ENCODE measurements at places on chromosomes 3 and 15.

- no peak for DNase-seq
Measured at GRCh38 chr3:138726946-138727730, 107.6 kb downstream of the PIK3CB start.

DNA sequence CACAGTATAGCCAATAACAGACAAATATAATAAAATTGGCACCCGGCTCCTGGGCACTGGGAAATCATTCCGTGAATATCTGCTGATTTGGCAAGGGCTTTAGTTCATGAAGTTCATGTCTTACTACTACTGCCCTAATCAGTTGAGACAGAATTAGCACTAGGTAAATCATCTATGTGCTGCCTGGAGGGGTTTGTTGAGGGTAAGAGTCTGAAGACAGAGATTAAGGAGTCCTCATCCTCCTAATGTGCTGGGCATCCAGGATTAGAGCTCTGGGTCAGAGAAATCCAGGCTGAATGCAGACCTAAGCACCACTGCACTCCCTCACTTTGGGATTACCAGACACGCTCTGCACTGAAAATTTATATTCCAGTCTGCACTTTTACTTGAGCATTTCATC is 2.0 kb downstream of the SAMD7 start:
- DNase-seq, result no peak

DNA sequence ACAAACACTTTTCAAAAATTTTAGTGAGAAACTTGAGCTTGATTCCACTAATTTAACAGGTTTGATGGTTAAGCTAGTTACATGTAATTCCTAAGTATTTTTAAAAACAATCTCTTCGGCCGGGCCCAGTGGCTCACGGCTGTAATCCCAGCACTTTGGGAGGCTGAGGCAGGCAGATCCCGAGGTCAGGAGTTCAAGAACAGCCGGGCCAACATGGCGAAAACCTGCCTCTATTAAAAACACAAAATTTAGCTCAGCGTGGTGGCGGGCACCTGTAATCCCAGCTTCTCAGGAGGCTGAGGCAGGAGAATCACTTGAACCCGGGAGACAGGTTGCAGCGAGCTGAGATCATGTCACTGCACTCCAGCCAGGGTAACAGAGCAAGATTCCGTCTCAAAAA is 25.3 kb downstream of the TRA2B start:
- no peak for DNase-seq

DNA sequence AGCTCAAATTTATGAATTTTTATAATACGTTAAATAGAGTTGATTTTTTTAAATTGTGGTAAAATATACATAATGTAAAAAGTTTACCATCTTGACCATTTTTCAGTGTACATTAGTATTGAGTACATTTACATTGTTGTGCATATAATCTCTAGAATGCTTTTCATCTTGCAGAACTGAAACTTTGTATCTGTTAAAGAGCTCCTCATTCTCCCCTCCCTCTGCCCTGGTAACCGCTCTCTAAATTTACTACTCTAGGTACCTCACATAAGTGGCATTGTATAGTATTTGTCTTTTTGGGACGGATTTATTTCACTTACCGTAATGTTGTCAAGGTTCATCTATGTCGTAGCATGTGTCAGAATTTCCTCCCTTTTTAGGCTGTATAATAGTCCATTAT is 13.6 kb downstream of the TBC1D23 start:
- DNase-seq, result no peak

- DNase-seq, result no peak
Measured at GRCh38 chr15:101358895-101359294, 63.8 kb upstream of the SNRPA1 start.

- DNase-seq, result no peak
Measured at GRCh38 chr15:90036806-90037510, 35.8 kb downstream of the ZNF710 start.

DNA sequence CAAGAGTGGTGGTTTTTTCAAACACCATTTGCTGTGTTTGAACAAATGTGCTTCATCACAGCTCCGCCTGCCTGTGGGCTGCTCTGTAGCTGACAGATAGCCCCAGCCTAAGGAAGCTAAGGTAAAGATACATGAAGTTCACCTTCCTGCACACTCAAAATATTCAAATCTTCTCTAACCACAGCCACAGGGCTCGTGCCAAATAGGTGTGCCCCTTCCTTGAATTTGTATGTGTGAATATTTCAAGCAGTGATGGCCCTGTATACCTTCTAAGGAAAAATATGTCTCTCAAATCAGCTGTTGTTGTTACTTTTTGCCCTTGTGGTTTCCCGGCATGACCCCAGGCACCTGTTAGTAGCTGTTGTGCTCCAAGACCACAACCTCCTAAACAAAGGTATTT is 92.8 kb downstream of the CCNL1 start:
- DNase-seq, result no peak

DNA sequence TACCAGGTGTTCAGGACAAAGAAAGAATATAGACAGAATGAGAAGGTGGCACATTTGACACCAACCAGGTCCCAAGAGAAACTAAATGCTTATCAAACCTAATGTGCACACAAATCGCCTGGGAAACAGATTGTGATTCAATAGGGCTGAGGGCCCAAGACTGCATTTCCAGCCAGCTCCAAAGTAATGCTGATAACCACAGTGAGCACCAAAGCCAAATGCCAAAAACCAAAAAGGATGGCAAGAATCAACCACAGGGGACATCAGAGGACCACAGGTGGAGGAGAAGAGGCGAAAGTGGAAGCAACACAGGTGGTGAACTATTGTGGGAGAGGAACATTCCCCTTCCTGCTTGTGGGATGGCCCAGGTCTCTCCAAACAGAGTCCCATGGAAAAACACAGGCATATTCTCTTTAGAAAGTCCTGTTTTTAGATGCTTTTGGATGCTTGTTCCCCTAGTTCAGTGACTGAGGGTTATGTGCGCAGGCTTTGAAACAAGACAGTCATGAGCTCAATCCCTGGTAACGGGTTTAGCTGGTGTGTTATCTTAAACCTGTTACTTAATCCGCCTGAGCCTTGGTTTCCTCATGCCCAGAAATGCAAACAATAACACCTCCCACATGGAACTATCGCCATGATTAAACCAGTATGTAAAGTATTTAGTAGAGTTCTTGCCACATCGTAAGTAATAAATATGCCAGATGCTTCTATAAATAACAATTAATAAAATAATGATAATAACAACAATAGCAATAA is 241.7 kb downstream of the ATP8B4 start:
- no peak for DNase-seq

- DNase-seq, result no peak
Measured at GRCh38 chr3:129975705-129976048, 1.2 kb downstream of the TRH start.

- DNase-seq, result no peak
Measured at GRCh38 chr3:133367956-133368355, 31.9 kb upstream of the BFSP2 start.

DNA sequence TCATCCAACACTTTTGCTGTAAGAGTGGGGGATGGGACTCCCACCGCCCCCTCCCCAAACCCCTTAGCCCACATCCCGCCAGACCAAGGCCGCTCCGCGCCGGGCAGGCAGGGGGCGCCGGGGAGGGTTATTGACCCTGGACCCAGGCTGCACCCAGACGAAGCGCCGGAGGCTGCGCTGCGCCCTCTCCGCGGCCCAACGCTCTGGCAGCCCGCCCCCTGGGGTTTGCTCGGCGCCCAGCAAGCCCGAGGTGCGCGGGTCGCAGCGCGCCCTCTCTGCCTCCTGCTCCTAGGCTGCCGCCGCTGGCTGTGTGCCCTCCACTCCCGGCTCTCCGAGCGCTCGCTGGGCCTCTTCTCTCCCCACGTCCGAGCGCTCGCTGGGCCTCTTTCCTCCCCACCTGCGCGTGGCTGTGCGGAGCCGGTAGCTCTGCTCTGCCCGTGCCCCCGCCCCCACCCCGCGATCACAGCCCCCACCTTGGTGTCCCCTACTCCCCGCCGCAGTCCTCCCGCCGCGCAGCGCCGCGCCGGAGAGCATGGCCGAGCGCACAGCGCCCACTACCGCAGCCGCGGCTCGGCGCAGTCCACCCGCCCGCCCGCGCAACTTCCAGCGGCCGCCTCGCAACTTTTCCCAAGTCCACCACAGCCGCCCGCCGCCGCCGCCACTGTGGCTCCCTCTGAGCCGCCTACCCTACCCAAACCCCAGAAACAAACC is 1.2 kb downstream of the MECOM start:
- no peak for DNase-seq

- no peak for DNase-seq
Measured at GRCh38 chr15:93983526-93983925, 247.8 kb upstream of the MCTP2 start.

DNA sequence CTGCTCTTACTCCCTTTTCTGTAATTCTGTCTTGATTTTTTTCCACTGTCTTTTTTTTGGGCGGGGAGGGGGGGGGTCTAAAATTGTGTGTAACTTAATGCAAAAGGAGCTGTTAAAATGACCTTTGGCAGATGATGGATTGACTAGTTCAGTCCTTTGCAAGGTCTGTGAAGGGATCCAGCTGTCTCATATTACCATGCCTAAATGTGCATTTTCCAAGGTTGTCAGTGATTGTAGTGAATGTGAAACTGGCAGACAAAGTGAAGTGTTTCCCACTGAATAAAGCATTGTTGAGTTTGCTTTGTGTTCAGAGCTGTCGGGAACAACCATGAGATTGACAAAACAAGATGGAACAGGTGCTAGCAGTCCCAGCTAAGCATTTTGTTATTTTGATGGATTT is 110.1 kb upstream of the SKOR1 start:
- no peak for DNase-seq

DNA sequence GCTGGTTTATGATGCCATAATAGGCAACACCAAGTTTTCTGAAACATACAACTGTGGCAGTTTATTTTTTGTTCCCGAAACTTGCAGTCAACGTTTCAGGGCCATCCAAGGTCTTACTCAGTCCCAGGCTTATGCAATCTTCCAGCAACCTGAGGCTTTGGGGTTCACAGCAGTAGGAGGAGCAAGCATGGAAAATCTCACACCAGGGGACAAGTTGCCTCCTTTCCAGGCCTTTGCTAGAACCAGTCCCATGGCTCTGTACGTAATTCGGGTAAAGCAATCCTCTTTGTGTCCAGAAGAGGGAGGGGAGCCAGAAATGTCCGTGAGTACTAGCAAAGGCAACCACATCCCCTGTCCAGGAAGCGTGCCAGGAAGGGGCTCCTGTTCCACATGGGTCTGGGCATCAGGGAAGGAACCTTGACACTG is 4.7 kb upstream of the FAM240A start:
- no peak for DNase-seq

- no peak for DNase-seq
Measured at GRCh38 chr15:50797926-50798325, 32.4 kb upstream of the SPPL2A start.

Measured in stimulated activated CD8-positive, alpha-beta memory T cell treated with anti-CD3 and anti-CD28 coated beads, Interleukin-4, amount 100 ng/mL, for 24 hours (primary cell).